Glomerular endothelial cell (primary cell): ENCODE measurements at places on chromosomes 4 and X. TPM values are rescaled to one million over a fixed set of nuclear protein-coding genes. Genes with fewer than 3 reads are reported as not detected.
A peak's percentile ranks its signal among the peaks of the same experiment; 100 is the strongest.

- DNase-seq, result no peak
These were observed 548 bp downstream of the TMEM164 start for GRCh38 chrX:110003167-110004156.

DNA sequence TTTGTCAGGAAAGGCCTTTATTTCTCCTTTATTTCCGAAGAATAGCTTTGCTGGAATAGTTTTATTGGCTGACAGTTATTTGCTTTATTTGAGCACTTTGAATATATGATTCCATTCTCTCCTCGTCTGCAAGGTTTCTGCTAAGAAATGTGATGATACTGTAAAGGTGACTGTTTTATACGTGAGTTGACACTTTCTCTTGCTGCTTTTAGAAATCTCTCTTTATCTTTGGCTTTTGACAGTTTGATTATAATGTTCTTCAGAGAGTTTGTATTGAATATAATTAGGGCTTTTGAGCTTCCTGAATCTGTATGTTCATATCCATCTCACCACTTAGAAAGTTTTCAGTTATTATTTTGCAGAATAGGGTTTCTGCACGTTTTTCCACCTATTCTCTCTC, 1003.7 kb upstream of the SLIT2 start:
- DNase-seq, result no peak

DNA sequence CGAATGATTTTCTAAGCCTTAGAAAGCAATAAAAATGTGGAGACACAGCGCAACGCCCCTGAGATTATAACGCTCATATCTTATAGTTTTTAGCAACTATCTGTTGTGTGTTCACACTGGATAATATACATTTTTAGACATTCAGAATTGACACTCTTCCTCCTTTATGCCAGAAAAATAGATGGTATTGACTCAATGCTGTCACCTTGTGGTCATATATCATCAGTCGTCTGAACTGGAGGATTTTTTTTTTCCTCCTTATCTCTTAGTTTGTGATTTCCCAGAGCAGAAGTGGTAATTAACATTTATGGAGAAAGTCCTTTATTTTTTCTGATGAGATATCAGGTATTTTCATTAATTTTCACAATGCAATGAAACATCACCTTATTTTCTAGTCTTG, 759.6 kb downstream of the RAB28 start:
- no peak for DNase-seq

DNA sequence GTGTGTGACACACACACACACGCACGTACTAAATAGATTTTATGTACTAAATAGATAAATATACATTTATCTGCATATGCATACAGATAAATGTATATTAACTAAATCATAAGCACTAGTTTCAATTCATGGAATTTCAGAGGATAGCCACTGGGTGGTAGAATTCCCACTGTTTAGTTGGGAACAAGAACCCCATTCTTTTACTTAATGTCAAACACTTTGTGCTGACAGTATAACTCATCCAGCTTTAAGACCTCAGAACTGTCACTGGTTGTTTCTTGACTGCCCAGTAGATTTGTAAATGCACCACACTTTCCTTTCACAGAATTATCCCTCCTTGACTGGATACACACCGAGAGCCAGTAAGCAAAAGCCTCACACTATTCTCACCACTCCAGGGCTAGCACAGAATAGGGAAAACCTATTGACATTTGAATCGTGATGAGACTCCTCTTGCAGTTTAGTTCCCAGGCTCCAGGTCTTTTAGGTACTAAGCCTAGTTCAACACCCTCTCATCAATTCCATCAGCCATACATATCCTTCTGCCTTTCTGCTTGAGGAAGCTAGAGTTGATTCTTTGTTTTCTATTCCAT, 32.4 kb downstream of the PPARGC1A start:
- DNase-seq, result no peak

DNA sequence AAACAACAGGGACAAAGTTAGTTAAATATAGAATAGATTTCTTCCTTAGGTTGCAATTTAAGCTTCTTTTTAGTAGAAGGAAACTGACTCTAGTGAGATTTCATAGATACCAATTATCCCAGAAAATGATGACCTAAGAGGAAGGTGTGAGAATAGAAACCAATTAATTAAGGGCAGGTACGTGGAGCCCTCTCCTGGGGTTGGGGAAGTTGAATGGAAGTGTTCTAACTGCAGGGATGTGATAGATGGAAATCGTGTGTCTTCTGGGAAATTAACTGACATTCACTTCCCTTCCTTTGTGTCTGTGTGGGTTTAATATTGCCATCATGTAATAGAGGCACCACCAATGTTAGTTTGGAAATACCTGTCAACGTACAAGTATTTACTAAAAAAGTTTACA, 204.1 kb upstream of the ANK2 start:
- no peak for DNase-seq

DNA sequence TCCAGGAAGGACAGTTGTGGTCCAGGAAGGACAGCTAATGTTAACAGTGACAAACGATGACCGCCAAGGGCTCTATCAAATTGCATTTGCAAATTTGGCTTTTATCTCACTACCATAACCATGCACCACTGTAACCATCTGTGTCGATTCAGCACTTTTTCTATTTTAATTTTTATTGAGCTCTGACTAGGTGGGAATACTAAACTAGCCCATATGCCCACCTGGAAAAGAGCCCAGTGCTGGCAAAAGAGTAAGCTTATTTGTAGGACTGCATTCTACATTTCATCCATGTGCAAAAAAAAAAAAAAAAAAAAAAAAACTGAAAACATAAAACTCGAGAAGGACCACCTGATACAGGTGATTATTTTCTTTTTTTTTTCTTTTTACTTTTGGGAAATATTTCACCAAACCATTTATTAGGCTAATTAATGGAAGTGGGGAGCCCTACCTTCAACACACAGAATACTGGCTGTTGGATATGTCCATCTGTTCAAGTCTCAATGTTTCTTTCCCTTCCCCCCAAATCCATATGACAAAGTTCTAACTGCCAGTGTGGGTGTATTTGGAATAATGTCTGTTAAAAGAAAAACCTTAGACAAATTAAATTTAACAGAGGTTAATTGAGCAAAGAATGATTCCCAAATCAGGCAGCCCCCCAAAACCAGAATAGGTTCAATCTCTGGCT, 99.5 kb upstream of the MXRA5 start:
- DNase-seq, result no peak

DNA sequence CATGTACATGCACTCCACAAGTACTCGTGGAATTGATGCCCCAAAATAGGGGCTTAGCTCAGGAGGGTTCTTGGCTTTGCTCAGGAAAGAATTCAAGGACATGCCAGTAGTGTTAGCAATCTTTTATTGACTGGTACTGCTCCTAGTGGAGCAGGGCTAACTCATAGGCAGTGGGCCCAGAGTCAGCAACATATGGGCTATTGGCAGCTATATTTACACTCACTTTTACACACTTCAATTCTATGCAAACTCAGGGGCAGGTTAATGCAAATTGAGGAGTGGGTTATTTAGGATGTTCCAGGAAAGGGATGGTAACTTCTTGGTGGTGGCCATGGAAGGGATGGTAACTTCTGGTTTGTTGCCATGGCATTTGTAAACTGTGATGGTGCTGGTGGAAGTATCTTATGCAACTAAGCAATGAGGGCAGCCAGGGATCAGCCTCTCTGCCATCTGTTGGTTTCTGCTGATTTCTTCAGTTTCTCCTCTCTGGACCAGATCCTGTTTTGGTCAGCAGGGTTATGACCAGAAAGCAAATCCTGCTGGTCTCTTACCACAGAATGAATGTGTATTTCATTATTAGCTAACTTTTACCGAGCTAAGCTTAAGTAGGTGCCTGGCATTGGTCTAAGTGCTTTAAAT, 69.2 kb upstream of the FAT1 start:
- no peak for DNase-seq

- no peak for DNase-seq
These were observed 35.3 kb upstream of the VSIG4 start for GRCh38 chrX:66074920-66075879.

GRCh38 chr4:54495091-54495490, 162.7 kb upstream of the KIT start:
- DNase-seq, result no peak

DNA sequence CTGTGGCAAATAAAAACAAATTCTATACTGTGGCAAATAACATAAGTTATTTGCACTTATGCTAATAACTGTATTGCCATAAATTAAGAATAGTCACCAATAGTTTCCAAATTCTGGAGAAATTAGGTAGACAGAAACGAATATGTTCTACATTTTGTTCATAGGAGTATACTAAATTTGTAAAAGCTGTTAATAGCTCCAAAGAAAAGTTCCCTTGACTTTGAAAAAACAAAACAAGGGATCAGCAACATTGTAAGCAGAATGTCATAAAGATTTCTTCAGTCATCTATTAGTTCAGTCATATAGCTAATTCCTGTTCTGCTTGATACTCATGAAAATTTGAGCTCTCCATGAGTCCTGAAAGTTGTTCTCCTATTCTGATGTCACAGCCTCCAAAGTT, 1472.8 kb downstream of the C4orf33 start:
- no peak for DNase-seq

- no peak for DNase-seq
These were observed 64.7 kb downstream of the TMEM156 start for GRCh38 chr4:38967260-38968095.

- DNase-seq, result no peak
These were observed 94.6 kb downstream of the COX18 start for GRCh38 chr4:72974694-72975487.

DNA sequence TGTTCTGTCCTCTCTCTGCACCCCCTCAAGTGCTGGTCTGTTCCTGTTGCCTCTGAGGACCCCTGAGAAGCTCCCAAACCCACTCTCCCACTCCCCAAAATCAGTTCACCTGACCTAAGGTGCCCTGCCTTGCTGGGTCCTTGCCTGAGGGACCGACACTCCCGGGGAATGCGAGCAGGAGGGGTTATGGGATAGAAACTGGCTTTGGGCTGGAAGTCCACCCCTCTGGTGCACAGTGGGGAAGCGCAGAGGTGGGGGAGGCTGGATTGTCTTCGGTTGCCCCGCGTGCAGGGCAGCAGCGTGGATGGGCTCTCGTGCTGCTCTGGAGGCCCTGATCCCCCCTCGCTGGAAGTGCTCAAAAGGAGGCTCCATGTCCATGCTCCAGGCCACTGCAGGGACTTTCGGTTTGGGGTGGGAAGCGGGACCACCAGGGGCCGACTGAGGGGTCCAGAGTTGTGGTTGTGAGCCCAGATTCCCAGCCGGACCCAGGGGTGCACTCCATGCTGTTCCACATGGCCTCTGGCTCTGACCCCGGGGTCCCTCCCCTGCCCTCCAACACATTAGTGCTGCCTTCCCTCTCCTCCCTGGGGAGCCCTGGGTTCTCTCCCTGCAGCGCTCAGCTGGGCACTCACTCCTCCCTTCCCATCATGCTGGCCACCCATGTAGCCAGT, 7.6 kb downstream of the SORCS2 start:
- DNase-seq, result no peak

- DNase-seq, result no peak
These were observed 277.1 kb upstream of the PRKX start for GRCh38 chrX:3990569-3990968.

- no peak for DNase-seq
These were observed 17.8 kb upstream of the CXCL3 start for GRCh38 chr4:74056114-74056857.

- DNase-seq, result no peak
These were observed 131.8 kb downstream of the SPOCK3 start for GRCh38 chr4:167102475-167102874.

DNA sequence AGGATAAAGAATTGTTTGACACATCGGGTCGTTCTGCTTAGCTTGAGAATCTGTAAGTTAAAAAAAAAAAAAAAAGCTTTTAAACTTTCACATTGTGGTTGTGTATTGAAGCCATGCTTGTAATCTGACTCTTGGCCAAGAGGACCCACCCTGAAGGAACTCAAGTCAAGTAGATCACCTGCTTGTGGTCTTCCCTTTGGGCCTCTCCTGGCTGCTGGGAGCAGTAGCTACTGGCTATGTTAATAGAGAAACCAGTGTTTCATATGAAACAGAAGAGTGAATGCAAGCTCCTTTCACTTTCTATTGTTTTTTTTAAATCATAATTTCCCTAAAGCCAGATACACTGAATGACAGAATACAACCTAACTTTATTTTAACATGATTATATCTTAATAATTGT, 402.4 kb upstream of the NDST4 start:
- no peak for DNase-seq

- peak; percentile 4 for DNase-seq
These were observed 46.9 kb upstream of the SLC25A4 start for GRCh38 chr4:185096032-185096653.

DNA sequence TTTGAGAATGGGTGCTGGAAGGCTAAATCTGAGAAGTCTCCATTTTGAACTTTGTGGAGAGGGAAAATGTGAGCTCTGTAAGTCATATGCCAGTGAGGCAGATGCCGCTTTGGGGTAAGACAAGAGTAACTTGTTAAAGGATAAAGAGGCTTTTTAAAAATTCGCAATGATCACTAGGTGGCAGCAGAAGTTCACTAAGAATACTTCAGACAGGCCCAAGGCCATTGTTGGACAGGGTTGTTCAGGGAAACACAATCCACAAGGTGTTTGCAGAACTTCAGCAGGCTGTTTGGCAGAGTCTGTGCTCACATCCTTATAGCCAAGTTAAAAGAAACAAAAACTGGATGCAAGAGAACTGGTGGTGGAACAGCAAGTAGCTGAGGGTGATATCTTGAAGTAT, 13.7 kb upstream of the PIGA start:
- peak; percentile 56 for DNase-seq

DNA sequence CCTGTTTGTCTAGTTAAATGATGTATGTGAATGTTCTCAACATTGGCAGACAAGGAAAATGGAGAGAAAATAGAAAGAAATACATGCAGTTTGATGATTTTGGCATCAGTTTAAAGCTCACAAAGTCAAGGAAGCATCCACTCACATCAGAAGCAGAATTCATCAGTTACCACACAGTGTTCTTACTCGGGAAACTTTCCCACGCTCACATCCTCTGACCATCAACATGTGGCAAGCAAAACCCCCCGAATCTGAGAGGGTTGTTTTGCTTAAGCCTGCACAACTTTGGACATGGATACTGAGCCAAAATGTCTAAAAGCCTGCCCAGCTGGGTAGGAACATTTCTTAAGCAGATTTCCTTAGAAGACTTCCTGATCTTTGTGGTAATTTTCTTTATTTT, 407.6 kb downstream of the ANKRD50 start:
- no peak for DNase-seq

DNA sequence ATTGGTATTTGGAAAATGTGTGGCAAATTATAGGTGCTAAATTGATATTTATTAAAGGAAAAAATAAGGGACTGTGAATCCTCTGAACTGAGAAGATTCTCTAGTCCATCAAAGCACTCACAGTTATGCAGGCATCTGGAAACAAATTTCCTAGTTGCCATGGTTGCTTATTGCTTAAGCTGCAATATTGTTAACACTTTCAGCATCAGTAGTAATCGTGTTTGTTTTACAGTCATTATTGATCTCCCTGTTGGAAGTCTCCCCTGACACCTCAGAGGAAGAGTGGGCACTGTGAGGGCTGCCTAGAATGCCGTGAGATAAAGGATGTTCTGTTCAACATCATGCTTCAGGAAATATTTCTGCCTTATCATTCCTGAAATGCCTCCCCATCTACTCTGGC, 2004.3 kb upstream of the ADGRL3 start:
- DNase-seq, result no peak

GRCh38 chr4:54367059-54367458, 138.0 kb downstream of the PDGFRA start:
- no peak for DNase-seq

BEX5 gene
- total RNA-seq, result 0.47 TPM in 1 of 2 replicates, not detected in the other

GPR82 gene
- total RNA-seq, result not detected in 2 replicates

FSTL5 gene
- 0.18 TPM in 1 of 2 replicates, not detected in the other for total RNA-seq

SATL1 gene
- 0.06 TPM in 1 of 2 replicates, not detected in the other for total RNA-seq

HHIP gene
- total RNA-seq, result 21.0 and 143 TPM in 2 replicates

SPATA18 gene
- total RNA-seq, result 12.3 and 17.4 TPM in 2 replicates

AKAP4 gene
- not detected in 2 replicates for total RNA-seq

PAGE4 gene
- total RNA-seq, result not detected in 2 replicates

SSX4B gene
- total RNA-seq, result not detected in 2 replicates

VCX gene
- not detected in 2 replicates for total RNA-seq

SORBS2 gene
- total RNA-seq, result 175 and 251 TPM in 2 replicates

SPACA5B gene
- total RNA-seq, result not detected in 2 replicates
